ENCODE measurements at places on chromosomes 7 and 10. TPM values are rescaled to one million over a fixed set of nuclear protein-coding genes. Genes with fewer than 3 reads are reported as not detected.
A peak's percentile ranks its signal among the peaks of the same experiment; 100 is the strongest.

- DNase-seq, result no peak
Measured at GRCh38 chr7:22114440-22114981, 168.8 kb upstream of the CDCA7L start.

GRCh38 chr10:11472158-11472753 is 139.2 kb downstream of the USP6NL start:
- peak; percentile 79 for DNase-seq

- DNase-seq, result no peak
Measured at GRCh38 chr10:77400033-77400432, 237.6 kb downstream of the KCNMA1 start.

GRCh38 chr7:132197772-132198171 is 378.5 kb downstream of the PLXNA4 start:
- no peak for DNase-seq

The AKR1B15 gene
- total RNA-seq, result not detected

Measured in activated CD8-positive, alpha-beta T cell treated with anti-CD3 and anti-CD28 coated beads, Interleukin-2, amount 10 ng/mL, durations not matched to agents 7 days and 5 days (primary cell).